ENCODE measurements at places on chromosomes 3 and 15.

GRCh38 chr3:190562866-190563510 lies 49.1 kb downstream of the IL1RAP start:
- no peak for DNase-seq

DNA sequence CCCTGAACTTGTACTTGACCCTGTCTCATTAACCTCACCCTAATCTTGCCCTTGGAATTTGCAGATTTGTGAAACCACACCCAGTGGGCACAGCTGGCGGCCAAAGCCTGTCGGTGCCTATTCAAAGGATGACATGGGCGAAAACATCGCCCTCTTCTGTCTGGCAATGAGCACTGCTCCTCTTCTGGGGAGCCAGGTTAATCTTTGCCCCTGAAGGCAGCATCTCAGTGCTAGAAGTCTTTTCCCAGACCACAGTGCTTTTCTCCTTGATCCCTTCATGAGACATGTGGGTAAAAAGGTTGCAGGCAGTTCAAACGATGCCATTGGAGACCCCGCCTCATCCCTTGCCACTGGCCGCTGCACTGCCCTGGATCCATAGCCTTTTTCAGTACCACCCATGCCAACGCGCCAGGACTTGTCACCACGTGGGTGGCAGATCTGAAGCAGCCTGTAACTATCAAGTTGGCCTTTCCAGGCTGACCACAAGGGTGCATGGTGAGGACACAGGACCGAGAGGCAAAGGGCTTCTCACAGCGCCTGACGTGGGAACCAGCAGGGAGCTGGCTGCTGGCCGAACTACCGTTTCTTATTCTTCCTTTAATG lies 6.5 kb upstream of the DNASE1L3 start:
- DNase-seq: peak; percentile 22

GRCh38 chr15:68431037-68431791 lies 749 bp downstream of the ITGA11 start:
- DNase-seq: no peak

DNA sequence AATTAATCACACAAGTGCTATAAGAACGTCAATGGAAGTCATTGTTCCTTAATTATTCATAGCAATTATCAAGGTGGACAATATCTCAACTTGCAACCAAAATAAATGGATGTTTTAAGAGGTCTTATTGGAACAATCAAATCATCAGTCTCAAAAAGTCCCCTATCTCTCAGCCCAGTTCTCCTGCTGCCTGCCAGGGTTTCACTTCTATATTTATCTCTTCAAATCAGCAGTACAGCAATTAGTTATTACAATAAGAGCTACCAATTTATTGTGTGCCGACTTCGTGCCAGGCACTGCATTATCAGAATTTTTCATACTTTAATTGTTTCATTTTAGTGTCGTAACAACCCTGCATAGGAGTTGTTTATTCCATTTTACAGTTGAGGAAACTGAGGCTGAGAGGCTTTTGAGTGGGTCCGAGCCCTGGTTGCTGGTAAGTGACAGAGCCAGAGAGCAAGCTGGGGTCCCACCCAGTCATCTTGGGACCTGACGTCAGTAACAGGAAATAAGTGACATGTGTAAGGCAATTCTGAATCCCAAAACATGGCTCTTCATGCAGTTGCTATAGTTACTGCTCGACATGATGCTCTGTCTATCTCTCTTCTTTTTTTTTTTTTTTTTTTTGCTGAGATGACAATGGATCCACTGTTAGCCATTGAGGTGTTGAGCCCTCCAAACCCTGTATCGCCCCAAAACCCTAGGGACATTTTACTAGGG lies 8.8 kb upstream of the KCTD6 start:
- DNase-seq: no peak

- no peak for DNase-seq
Observed at GRCh38 chr3:63429905-63430304, 151.8 kb downstream of the SYNPR start.

DNA sequence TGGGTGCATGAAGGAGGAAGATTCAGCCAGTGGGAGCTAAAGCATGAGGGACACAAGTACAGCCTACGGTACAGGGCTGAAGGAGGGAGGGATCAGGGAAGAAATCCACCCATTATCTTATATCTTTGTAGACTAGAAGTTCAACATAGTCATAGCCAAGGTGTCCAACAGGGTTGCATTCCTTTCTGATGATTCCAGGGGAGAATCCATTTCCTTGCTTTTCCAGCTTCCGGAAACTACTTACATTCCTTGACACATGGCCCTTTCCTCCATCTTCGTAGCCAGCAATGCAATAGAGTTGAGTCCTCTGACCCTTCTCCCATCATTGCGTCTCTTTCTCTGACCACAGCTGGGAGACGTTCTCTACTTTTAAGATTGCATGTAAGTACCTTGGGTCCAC lies 471.0 kb upstream of the SEMA6D start:
- no peak for DNase-seq

DNA sequence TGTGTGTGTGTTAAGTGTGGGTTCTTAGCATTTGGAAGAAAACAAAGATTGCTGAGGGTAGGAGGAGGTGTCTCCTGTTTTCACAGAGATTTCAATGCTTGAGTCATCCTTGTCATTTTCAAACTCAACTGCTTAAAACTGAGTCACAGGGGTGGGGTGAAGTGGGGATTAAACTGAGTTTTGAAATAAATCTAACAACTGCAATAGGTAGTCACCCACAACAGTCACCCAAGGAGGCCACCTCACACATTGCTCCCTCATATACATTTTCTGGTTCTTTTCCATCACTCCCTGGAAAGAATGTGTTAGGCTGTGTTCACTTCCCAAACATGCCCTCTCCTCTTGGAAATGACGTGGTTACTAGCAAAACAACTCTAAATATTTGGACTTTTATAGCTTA lies 187.7 kb upstream of the CMC1 start:
- no peak for DNase-seq

DNA sequence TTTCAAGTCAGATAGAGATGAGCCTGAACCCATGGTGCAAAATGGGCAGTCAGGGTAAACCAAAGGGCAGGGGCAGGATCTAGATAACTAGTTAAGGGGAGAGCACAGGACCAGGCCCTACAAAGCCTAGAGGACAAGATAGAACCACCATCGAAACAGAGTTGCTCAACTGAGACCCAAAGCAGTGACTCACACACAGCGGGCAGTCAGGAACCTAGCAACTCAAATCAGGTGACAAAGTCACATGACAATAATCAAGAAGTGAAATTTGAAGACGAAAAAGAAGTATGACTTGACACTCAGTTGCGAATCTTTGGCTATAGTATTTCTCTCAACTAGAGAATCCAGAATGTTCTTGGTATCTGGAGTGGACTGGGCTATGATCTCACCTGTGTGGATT lies 136.0 kb upstream of the PTPRG start:
- no peak for DNase-seq

GRCh38 chr3:58052373-58053273 lies 44.4 kb downstream of the FLNB start:
- peak; percentile 71 for DNase-seq

- peak; percentile 11 for DNase-seq
Observed at GRCh38 chr15:42364529-42364928, 5.2 kb downstream of the CAPN3 start.

GRCh38 chr15:62976301-62976881 lies 66.2 kb upstream of the TPM1 start:
- DNase-seq: no peak

GRCh38 chr3:136194409-136195257 lies 1.5 kb downstream of the MSL2 start:
- DNase-seq: no peak

DNA sequence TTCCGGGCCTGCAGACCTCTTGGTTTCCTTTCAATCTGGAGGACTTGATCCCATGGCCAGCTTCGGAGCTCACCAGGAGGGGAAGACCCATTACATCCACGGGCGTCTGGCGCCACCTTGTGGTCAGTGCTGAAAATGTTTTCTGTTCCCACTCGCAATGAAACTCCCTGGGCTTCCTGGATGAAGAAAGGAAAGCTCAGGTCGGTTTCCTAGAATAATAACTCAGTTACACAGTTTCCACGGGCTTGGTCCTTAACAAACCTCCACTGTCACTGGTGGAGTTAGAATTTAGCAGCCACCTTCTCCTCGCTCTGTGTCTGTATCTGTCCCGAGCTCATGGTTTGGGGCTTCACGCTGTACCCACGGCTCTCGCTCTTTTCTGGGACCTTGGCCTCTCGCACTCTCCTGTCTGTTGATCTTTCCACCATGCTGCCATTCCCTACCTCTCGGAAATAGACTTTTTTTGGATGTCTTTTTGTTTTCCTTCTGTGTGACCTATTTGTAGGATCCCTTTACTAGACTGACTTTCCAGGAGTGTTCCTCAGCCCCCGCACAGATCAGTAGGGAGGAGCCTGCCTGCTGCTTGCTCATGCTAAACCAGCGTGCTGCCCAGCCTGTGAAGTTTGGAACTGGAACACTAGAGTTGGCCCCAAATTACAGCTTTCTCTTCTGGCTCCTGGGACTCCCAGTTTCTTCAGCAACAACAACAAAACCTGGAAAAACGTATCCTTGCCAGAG lies 56.3 kb downstream of the IL20RB start:
- DNase-seq: peak; percentile 68

GRCh38 chr3:9934235-9934621 lies 594 bp downstream of the CRELD1 start:
- DNase-seq: no peak

DNA sequence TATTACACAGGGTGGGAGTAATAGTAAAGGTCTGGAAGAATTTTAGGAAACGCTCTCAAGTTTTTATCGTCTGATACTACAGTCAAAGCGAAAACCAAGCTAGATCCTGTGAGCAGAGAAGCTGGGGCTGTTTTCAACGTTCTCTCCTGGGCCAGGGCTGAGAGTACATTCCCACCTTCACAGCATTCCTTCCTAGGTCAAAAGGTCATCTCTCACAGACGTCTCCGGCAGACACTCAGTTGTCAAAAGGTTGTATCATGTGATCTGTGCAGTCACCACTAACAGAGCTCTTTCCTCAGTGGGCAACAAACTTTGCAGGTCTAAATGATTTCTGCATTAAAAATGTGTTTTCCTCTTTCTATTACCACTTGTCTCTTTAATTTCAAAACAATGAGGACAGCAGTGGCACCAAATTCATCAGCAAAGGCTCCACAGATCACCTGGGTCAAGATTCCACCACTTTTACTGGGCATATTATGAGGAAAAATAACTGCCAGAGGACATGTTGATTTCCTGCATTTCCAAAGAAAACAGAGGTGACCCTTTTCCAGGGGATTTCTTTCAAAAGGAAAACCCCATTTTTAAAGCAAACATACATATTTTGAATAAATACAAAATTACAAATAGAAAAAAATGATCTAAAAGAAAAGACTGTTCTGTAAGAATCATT lies 41.9 kb downstream of the MEIS2 start:
- DNase-seq: no peak

DNA sequence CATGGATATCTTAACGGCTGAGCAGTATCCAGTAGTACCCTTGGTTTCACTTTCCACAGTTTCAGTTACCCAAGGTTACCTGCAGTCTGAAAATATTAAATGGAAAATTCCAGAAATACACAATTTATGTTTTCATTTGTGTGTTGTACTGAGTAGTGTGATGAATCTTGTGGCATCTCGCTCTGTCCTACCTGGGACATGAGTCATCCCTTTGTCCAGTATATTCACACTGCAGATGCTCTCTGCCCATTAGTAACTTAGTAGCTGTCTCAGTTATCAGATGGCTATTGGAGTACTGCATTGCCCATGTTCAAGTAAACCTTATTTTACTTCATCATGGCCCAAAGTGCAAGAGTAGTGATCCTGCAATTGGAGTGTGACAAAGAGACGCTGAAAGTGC lies 26.1 kb downstream of the GASK1A start:
- DNase-seq: no peak

GRCh38 chr15:77821188-77821958 lies 188.7 kb upstream of the LINGO1 start:
- DNase-seq: peak; percentile 75

GRCh38 chr15:64286473-64286872 lies 69.5 kb downstream of the CSNK1G1 start:
- DNase-seq: no peak

DNA sequence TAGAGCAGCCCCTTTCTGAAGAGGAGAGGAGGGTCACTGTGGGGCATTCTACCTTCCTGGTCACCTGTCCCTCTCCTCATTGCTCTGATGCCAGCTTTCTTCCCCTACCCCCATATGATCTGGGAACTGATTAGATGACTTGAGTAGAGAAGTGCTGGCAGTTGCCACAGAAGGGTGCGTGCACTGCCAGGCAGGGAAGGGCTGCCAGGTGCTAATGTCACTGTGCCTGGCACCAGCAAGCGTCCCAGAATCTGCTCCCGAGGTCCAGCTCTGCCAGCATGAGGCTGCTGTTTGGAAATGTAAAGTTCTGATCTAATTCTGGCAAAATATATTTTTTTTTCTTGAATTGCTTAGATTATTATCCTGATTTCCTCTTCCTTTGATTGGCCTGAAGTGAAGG lies 52.8 kb downstream of the PPM1L start:
- no peak for DNase-seq

DNA sequence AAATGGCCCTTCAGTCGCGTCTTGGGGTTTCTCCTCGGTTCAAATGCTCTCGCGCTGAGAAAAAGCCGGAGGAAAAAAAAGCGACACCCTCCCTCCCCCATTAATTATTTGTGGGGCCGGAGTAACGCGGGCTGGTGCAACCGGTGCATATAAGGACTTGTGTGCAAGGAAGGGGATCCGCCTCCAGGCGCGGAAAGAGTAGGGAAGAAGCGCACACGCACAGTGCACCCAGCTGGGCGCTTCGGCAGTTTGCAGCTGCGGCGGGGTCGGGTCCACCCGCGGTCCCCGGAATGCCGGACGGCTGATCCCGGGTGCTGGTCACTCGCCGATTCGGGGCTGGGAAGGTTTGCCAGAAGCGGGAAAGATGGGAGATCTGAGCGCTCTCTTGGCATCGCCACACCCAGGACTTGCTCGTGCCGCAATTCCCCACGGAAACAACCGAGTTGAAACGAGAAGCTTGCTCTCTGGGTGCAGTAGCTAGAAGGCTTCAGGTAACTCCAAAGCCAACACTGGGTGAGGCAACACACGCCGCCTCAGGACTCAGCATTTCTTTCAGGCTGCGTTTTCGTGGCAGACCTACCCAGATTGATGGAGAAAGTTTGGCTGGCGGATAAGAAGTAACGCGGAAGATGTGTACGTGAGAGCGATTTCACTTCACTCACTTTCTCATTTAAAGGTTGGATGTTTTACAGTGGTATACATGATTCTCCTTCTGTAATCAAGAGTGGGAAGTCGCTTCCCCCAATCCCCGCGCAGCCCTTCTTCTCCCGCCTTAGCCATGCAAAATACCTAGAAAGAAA lies 720 bp upstream of the TNIK start:
- DNase-seq: peak; percentile 69

DNA sequence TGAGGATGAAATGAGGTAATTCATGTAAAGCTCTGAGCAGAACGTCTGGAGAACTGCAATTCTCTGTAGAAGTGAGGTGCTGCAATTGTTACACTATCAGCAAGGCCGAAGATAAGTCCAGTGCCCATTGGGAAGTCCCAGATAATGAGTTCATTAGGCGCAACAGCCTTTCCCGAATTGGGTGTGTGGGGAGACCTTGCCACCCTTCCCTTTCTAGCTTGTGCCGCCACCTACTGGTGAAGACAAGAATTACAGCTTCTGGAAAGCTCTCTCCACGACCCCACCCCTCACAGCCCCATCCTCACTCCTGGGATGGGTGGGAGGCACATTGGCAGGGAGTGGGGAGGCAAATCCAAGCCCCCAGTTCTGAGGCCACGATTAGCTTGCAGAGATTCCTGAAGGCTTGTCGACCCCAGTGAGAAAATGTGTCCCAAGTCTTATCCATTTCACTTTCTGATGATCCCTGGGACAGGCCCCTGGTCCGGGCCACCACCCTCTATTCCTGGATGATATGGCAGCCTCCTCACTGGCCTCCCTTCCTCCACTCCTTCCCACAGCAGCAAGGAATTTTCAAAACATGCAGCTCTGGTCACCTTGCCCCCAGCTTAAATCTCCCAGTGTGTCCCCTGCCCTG lies 36.4 kb downstream of the FAM3D start:
- peak; percentile 63 for DNase-seq

GRCh38 chr15:79290642-79291275 lies 8.2 kb downstream of the ANKRD34C start:
- no peak for DNase-seq
